ENCODE measurements at places on chromosomes 1 and 21.
A peak's percentile ranks its signal among the peaks of the same experiment; 100 is the strongest.

- DNase-seq, result no peak
Observed at GRCh38 chr1:224737353-224737727, 121.2 kb downstream of the CNIH3 start.

DNA sequence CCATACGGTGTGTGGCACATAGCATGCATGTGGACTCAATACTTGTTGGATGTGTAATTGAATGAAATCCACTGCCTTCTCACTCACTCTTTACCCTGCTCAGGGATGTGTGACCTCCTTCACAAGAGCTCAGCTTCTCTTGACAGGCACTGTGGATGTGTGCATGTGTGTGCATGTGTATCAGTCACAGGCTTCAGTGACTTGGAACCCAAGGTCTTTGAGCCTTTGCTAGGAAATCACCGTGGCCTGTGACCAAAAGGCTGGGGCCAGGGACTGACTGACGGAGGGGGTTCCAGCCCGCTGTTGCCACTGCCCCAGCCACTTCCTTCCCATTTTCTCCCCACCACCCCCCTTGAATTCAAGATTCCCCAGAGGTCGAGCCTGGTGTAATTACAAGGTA is 144.4 kb upstream of the POU3F1 start:
- DNase-seq, result no peak

GRCh38 chr1:230270185-230270558 is 156.0 kb downstream of the PGBD5 start:
- DNase-seq, result no peak

- DNase-seq, result no peak
Observed at GRCh38 chr1:43622471-43622870, 27.5 kb upstream of the KDM4A start.

DNA sequence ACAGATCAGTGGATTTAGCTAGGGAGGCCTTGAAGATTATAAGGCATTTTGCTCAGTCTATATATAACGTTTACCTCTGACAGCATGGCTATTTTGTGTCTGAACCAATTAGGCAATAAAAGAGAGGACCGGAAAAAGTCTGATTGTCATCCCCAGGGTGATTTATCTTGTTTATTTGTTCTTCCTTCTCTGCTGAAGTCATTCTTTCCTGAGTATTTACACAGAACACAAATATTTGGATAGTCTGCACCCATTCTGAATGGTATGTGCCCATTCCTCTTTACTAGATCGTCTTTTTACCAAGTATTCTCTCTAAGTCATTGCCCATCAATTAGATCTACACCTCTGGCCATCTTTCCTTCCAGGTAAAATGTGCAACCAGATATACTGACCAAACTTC is 1602.9 kb downstream of the KCNT2 start:
- no peak for DNase-seq

- no peak for DNase-seq
Observed at GRCh38 chr1:116164604-116165368, 53.6 kb downstream of the MAB21L3 start.

GRCh38 chr1:244139655-244140054 is 88.6 kb downstream of the ZBTB18 start:
- no peak for DNase-seq

- DNase-seq, result no peak
Observed at GRCh38 chr1:46767649-46768282, 31.1 kb upstream of the CYP4B1 start.

DNA sequence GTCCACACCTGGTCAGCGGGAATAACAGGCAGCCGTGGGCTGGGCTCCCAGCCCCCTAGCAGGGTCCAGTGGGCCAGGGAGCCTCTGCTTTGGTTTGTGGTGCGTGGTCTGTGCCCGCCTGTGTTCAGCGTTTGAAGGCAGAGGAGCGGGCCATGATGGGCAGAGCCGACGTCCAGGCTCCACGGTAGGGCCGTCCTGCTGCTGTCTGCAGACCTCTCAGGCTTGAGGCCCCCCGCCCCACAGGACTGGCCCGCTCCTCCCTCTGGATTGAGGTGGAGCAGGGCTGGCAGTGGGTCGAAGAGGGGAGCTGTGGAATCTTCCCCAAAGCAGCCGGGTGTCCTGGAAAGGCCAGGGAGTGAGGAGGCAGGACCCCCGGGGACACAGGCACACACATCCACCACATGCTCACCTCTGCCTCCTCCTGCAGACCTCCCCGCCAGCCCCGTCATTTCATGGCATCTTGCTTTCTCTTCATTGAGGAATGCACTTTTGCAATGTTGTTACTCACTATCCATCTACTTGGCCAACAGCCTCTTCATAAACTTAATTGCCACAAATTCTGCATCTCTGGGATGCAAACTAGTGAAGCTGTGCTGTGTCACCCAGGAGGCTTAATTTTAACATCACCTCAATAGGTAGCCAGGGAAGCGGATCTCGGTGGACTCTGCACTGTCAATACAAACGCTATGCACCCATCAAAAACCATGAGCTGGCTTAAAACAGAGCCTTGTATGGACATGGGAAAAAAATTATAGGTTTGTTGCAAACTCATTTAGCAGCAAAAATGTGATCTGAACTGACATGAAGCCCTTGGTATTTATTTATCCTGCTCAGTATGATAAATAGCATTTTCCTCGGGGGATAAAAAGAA is 85.9 kb downstream of the PDE9A start:
- DNase-seq, result no peak

DNA sequence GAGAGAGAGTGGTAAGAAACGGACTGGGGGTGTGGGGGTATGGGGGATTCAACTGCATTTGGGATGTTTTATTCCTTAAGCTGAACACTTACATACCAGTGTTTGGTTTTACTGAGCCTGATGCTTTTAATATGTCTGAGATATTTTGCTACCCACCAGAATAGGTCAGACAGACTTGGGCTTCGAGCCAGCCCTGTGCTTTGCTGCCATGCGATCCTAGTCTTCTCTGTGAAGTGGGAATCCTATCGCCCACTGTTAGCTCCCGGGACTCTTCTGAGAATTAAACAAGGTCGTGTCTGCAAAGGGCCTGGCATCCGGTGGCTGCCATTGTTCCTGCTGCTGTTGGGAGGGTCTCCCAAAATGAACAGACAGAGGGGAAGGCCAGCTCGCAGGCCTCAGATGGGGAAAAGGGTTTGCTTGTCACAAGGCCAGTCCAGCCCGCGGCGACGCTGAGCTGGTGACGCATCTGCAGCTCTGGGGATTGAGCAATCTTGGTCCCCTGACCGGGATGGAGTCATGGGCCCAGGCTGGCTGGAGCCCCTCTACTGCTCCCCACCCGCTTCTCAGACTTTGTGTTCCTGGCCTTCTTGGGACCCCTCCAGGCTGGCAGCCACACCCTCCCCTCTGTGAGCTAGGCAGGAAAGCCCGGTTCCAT is 26.9 kb upstream of the ECE1 start:
- no peak for DNase-seq

- DNase-seq, result peak; percentile 42
Observed at GRCh38 chr21:25639551-25640201, 618 bp downstream of the JAM2 start.

- DNase-seq, result no peak
Observed at GRCh38 chr1:175773571-175773970, 30.2 kb upstream of the TNR start.

DNA sequence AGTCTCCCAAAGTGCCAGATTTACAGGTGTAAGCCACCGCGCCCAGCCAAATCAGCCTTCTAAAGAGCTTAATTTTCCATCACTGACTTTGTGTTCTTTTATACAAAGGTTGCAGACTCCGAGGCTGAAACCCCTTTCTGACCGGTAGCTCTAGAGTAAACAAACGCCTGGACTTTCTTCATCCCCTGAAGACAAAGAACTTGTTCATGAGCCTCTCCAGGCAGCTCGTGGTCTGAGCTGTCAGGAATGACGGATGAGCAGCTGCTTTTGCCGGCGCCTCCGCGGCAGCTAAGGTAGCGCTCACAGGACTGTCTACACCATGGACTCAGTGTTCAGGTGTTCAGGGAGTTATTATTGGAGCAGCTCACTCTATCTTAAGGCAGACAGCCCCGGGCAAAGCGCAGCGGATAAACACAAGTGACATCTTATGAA is 128.5 kb upstream of the ERRFI1 start:
- no peak for DNase-seq

DNA sequence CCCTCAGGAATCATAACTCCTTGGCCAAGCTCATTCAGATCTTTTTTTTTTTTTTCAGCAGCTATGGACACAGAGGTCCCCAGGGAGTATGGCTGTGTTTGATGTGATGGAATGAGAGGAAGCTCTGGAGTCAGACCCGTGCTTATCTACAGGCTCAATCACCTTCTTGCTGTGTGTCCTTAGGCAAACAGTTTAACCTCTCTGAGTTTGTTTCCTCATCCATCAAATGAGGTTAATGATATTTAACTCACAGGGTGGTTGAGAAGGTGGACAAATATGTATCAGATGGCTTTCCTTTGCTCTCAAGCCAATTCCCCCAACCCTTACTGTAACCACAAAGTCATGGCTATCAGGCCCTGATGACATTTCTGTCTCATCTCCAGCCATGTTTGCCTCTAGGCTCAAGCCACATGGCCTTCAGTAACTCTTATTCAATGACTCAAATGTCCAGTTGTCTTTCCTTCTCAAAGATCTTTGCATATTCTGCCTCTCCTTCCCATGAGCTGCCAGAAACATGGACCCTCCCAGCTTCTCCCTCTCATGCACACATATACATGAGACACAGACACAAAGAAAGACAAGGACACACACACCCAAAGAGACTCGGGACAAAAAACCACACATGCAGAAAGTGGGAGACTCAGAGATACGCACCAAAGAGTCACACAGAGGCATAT is 303.5 kb upstream of the KAZN start:
- no peak for DNase-seq

- no peak for DNase-seq
Observed at GRCh38 chr1:54927472-54928240, 40.7 kb upstream of the DHCR24 start.

DNA sequence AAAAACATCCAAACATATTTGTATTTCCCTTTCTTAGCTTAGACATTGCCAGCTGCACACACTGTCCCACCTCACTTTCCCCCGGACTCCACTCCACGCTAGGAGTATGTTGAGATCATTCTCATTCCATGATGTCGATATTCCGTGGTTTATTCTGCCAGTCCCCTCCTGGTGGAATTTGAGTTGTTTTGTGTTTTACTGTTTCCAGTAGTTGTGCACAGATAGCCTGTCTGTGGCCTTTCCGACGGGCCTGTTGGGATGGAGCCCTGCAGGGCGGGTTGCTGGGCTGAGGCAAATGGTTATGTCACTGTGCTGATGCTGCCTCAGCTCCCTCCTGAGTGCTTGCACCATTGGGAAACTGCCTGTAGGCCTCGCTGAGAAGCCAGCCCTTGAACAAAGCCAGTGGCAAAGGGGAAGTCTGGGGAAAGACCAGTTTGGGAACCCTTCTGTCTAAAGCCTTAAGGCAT is 12.8 kb downstream of the TRAPPC10 start:
- DNase-seq, result no peak

- no peak for DNase-seq
Observed at GRCh38 chr1:22044690-22045420, 7.7 kb upstream of the CDC42 start.

GRCh38 chr1:113662101-113662500 is 97.2 kb downstream of the PHTF1 start:
- DNase-seq, result no peak

DNA sequence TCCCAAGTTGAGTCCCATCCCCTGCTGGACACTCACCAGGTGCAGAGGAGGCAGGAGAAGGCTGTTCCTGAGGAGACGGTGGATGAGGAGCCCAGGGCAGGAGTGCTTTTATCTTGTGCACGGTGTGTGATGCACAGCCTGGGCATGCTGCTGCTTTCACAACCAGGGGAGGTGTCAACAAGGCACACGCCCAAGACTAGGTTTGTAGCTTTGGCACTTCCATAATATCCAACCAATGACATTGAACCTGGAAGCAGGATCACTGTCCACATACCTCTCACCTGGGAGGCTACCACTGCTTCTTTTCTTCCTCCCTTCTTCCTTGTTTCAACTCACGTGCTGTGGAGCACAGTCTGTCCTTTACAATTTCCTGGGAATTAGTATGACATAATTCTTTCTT is at the start of gene LCE3D:
Gene LCE3D (minus strand): TSS at position 84 of the 400 bp plus-strand sequence. CDS start 580 bp downstream, outside the sequence.
- DNase-seq, result no peak

DNA sequence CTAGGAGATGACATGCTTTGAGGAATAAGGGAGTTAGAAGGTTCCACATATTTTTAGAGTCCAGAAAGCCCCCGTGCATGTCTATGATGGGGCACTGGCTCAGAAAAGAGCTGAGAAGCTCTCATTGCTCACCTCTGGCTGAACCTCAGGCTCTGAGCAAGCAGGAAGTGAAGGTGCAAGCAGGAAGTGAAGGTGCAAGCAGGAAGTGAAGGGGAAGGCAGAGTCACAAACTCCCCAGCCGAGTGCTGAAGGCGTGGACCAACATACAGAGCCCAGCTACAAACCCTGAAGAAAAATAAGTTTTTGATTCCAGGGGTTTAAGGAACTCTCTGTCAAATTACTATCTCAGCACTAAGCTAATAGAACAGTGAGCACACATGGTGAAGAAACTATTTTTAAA is 7.0 kb downstream of the KRTAP10-8 start:
- DNase-seq, result no peak

DNA sequence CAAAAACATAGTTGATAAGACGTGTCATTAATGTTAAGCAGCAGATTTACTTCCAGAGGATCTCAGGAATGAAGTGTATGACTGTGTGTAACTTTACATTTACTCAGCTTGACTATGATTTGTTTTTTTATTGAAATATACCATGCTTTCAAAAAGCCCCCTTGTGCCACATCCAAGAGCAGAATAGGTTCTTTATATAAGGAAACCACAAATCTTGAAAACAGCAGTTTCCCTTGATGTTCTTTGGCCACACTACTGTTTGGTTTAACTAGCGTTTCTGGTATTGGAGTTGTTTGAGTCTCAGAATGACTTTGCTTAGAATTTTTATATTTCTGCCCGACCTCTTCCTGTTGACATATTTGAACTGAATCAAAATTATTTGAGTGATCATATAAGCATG is 25.0 kb downstream of the LRRC8C start:
- DNase-seq, result no peak

DNA sequence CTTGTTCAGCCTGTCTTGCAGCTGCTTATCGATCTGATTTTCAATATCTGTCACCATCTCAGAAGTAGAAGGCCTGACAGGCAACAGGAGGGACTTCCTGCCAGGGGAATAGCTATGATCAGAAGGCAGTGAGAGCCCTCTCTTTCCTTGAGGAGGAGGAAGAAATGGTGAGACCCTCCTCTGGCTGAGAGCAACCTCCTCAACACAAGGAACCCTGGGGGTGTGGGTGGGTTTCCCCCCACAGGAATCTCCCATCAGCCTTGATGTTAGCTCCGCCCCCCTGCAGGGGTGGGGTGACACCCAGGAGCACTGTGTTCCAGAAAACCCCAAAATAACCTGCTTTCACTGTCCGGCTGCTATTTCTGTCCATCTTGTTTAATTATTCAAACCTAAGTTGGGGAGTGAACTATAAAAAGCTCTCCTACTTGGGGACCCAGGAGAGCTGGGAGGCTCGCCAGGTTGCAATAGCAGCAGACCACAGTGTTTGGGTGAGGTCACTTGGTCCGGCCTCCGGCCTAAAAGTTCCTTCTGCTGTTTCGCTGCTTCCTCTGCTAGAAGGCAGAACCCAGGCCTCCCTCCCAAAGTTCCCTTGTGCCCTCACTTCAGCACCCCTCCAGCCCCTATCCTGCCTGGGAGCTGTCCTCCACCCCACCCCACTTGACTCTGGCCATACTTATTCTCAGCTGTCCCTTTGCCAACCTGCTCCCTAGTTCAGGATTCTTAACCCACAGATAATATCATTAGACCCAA is 7.8 kb upstream of the MEF2D start:
- DNase-seq, result no peak

GRCh38 chr21:25558123-25558522 is 49.2 kb downstream of the MRPL39 start:
- DNase-seq, result no peak
